ENCODE measurements at places on chromosomes 16 and 17. TPM values are rescaled to one million over a fixed set of nuclear protein-coding genes. Genes with fewer than 3 reads are reported as not detected.

Gene ZG16
- not detected for total RNA-seq

Gene FMNL1
- 14.2 TPM for total RNA-seq

DNA sequence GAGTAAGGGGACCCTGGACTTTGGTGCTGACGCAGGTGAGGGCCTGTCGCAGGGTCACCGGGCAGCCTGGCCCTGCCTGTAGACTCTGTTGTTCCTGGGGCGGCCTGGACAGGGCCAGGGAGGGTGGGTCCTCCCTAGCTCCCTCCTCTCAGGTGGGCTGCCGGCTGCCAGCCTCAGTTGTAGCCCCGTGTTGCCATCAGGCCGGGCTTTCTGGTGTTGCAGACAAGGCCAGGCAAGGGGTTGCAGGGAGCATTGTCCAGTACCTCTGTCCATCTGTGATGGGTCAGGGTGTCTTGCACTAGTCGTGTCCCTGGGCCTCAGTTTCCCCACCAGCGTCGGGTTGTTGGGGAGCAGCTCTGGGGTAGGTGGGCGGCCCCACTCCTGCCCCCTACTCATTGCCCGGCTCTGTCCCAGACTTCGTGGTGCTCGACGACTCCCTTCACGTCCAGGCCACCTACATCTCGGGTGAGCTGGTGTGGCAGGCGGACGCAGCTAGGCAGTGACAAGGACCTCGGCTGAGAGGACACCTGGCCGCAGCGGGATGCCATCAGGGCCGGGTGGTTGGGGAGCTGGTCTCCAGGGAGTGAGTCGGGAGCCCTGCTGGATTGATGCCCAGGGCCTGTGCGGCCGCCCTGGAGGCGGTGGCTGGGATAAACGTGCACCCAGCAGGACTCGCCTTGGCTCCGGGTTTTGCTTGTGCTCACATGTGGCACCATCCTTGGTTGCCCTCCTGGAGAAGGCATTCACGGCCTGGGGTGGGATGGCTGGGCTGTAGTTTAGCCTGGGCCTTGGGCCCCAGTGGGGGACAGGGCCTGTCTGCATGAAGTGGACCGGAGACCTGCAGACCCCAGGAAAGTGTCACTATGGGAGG, 1.9 kb downstream of the CEMP1 start:
- peak; percentile 29 for DNase-seq

DNA sequence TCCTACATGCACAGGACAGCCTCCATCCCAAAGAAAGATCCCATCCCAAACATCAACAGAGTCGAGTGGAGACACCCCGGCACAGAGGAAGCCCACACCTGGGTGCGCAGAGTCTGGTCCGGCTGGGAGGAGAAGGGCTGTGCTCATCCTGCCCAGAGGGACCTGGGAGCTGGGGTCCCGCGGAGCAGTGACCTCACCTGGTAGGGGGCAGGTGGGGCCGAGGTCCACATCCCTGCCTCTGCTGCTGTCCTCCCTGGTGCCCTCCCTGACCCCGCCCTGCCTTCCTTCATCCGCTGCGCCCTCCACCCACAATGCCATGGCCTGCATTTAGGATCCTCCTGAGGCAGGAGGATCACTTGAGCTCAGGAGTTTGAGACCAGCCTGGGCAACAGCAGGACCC, 2.9 kb downstream of the C16orf90 start:
- DNase-seq = no peak

DNA sequence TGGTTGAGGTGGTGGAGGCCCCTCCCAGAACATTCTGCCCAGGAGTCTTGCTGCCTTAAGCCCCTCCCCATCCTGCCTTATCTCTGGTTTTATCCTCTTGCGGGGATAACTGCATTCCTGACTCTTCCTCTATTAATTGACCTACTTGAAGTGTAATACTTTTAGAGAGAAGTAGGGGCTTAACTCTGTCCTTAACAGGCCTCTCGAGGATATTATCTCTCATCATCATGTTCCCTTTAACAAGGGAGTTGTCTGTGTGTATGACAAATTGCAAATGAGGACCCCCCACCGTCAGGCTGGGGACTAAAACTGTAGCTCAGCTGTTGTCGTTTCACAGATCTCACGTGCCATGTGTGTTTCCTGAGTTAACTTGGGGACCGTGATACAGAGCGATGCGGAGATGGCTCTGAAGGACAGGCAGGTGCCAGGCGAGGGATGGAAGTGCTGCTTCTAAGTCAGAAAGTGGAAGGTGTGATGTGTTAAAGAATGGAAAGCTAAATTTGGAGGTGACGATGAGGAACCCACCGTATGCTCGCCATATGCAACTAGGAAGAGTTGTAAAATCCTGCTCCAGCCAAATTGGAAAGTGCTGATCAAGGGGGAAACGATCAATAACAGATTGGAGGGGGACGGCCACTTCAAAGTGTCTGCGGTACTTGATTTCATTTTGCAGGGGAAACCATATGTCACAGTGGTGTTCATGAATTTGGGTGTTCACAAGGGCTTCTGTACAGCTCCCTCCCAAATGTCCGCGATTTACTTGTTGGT, 106.3 kb downstream of the RPTOR start:
- DNase-seq = no peak

Data from PC-3 (cell line).